Activated CD4-positive, alpha-beta T cell treated with anti-CD3 and anti-CD28 coated beads for 4 hours (primary cell): ENCODE measurements at places on chromosomes 7 and 10.
A peak's percentile ranks its signal among the peaks of the same experiment; 100 is the strongest.

DNA sequence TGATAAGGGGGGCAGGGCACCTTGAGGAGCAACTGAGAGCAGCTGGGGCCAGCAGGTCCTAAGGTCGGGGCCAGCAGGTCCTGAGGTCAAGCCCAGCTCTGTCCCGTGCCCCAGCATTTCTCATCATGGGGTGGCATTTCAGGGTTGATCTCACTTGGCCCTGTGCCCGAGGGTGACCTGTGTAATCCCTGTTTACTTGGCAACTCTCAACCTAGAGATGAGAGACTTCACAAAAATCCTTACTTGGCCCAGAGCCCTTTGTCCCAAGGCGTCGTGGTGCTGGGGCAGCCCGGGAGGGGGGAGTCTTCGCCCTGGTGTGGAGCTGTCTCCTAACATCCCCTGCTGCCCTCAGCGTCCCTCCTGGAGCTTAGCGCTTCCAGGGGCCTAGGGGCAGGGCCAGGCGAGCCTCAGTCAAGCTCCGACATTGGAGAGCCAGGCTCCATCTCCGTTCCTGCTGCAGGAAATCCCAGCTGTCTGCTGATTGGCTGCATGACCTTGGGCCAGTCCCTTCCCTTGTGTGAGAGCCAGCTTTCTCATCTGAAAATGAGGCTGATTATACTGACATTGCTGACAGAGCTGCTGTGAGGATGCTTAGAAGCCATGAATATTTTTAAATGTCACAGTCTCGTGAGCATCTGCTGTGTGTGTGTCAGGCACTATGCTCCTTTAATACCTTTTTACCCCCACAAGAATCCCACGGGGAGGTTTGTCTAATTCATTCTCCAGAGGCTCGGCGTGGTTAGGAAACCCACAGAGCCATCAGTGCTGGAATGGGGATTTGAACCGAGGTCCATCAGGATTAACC, 94.3 kb downstream of the ZMIZ1 start:
- no peak for DNase-seq

GRCh38 chr10:26909753-26910152, 49.0 kb upstream of the ABI1 start:
- DNase-seq = no peak

DNA sequence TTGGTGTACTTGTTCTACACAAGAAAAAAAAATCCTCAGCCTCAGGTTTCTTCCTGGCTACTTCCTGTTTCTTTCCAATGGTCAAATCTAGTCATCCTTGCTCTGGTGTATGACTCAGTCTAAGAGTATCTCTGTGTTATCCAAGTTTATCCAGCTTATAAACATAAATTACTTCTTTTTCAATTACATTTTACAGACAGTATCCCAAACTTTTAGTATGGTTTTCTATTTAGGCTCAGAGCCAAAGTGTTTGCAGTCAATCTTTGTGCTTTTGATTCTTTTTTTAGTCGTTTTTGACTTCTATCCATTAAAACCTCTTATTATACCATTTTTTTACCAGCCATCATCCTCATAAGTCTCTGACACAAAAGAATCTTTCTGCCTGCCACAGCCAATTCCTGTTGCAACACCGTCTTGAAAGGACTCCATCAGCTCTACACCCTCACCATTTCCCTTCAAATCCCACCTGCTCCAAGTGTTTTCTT, 294.6 kb downstream of the PTEN start:
- no peak for DNase-seq

DNA sequence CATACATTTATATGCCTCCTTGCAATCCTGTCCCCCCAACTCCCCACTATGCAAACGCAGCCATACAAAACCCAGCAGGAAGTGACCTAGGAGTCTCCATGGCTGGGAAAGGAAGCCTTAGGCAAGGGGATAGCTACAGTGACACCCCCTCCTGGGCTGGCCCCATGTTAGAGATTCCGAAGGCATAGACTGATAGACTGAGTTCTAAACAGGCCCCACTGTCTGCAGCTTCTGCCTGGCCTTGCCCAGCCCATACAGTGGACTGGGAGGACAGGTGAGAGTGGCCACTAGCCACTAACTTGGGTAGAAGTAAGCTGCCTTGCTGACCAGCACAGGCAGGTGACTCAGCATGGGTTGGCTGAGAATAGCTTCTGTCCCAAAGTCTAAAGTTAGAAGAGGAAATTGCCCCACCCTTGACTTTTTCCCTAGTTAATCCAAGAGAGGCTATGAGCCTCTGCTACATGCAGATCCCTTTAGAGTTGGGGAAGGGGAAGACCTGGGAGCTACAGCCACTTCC, 106.3 kb downstream of the C10orf105 start:
- no peak for DNase-seq

DNA sequence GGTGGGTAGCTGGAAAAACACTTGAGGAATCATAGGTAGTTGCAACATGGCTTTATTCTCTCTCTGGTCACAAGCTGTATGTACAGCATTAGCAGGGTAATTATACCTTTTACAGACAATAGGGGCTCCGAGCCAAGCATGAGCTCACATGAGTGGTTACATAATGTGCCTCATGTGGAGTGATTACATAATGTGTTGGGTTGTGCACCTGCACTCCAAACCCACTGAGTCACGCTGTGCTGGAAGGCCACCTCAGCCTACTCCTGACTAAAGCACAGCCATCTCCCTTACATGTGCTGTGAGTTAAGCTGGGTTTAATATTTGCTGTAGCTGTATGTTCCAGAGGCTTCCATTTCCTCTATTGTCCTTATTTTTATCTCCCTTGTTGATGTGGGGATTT, 348.7 kb upstream of the SEMA3C start:
- DNase-seq = no peak

- no peak for DNase-seq
Measured at GRCh38 chr10:89468191-89468965, 54.0 kb downstream of the IFIT5 start.

DNA sequence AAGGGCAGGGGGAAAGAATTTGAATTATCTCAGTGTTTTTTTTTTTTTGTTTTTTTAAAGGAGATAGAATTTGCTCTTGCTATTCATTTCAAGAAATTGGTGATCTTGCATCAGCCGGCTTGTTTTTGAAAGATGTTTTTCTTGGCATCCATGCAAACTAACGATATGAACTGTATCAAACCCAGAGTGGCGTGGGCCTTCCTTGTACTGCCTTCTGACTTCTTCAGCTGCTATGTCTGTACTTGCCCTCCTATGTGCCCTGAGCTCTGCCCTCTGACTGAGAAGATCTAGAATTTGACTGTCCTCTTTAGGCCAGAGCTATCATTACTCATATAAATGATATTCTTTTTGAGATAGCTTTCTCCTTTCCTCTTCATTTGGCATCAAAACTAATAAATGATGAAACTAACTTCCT, 183.1 kb downstream of the EXOC4 start:
- no peak for DNase-seq

DNA sequence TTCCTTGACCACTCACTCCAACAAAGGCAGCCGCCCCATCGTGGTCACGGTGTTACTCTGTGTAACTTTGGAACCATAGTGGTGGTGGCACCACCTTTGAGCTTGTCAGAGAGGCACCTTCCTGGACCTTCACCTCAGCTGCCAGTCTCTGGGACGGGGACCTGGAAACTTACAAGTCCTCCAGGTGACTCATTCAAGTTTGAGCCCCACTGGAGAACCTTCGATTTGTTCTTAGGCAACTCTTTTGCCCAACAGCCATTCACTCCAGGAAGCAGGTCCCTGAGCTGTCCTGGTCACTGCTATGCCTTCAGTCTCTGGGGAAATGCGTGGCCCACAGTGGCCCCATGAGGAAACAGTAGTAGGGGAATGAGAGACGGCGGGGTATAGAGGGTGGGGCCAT, 17.2 kb downstream of the STX1A start:
- no peak for DNase-seq

GRCh38 chr10:6543431-6544005, 36.6 kb downstream of the PRKCQ start:
- peak; percentile 58 for DNase-seq

GRCh38 chr7:64992971-64993370, 2.1 kb upstream of the ZNF117 start:
- no peak for DNase-seq

DNA sequence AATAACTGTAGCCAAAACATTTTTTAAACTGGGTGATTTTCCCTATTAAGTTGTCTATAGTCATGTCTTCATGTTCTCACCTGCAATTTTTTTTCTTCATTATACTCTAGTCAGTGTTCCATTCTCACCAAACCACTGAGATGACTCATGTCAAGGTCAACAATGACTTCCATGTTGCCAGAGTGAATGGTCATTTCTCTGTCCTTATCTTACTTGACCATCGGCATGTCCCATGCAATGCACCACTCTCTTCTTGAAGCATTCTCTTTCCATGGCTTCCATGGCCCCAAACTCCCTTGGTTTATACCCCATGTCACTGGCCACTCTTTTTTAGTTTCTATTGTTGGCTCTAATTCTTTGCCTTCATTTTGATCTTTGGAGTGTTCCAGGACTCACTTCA, 173.9 kb downstream of the PPP1R17 start:
- DNase-seq = no peak

DNA sequence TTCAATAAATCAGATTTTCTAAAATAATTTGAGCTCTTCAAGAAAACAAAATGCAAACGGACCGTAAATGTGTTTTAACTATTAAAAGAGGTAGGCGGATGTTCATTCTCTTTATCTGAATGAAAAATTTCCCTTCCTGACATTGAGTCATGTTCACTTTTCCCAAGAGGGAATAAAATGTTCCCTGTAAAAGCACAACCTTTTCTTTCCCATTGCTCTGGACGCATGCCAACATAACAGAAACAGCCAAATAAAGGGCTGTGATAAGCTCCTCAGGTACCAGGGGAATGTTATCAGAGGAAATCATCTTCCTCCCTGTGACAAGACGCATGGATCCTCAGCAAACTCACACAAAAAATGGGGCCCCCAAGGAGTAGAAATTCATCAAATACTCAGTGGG, 251.8 kb downstream of the MTERF1 start:
- DNase-seq = no peak

DNA sequence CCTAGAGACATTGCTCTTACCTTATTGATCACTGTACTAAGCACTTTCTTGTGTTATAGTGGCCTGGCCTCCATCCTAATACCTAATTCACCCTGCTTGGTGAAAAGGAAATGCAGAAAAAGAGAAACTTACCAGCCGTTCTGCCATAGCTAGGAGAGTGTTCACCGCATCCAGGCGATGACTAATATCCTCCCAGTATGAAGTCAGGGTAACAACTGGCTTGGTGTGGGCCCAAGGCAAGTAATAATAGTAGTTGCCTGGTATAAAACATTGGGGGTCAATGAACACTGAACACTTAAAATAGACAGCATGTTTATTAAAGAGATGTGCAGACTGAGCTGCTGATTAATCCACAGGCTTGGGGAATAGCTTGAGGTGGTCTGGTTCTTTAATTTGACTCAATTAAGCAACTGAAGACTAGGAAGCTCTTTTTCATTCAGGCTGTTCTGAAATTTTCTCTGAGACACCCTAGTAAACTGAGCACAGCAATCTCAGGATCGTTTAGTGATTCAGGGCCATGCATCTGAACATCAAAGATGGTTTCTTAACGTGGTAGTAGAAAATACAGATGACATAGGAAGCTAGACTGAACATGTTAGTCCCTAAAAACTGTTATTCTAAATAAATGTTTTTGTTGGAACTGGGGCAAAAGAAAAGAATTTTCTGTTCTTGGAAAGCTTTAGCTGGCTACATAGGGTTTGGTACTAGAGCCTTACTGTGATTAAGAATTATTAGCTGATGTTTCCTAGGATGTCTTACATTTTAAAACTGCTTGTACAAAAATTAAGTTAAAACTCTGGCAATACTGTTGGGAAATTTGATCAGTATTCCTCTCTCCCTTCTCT, 102.2 kb downstream of the MYOF start:
- peak; percentile 15 for DNase-seq

- DNase-seq = no peak
Measured at GRCh38 chr7:112995059-112995824, 91.4 kb downstream of the GPR85 start.

DNA sequence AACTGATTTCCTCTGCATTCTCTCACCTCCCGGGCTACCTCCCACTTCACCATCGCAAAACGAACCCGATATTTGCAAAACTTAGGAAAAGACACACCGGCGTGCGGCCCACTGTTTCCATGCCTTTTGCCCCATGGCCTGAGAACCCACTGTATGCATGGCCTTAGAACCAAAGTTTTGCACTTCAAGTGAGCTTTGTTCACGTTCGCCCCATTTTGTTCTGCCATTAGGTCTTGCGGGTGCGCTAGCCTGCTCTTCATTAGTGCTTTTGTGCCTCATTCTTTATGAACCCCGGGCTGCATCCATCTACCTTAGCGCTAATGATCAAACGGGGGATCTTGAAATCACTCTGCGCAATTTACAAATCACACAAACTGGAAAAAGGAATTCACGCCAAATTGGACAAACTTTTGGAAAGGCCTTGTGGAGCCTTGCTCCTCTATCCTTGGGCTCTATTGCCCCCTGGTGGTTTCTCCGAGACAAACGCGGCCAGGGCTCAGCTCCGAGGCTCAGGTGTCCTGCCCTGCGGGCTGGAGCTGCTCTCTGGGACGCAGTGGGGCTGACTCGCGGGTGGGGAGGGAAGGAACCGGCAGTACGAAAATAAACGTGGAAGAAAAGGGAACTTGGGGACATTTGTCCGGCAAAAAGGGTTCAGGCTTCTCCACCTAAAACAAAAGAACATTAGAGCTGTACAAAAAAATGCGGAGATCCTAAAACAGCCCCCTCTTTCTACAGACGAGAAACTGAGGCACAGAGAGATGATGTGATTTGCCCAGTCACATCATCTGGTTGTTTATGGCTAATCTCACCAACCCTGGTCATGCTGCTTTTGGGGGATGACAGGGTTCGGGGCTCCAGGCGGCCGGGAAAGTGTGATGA, 300.4 kb upstream of the NFE2L3 start:
- DNase-seq = peak; percentile 19

GRCh38 chr7:17150018-17150417, 148.4 kb upstream of the AHR start:
- DNase-seq = no peak

DNA sequence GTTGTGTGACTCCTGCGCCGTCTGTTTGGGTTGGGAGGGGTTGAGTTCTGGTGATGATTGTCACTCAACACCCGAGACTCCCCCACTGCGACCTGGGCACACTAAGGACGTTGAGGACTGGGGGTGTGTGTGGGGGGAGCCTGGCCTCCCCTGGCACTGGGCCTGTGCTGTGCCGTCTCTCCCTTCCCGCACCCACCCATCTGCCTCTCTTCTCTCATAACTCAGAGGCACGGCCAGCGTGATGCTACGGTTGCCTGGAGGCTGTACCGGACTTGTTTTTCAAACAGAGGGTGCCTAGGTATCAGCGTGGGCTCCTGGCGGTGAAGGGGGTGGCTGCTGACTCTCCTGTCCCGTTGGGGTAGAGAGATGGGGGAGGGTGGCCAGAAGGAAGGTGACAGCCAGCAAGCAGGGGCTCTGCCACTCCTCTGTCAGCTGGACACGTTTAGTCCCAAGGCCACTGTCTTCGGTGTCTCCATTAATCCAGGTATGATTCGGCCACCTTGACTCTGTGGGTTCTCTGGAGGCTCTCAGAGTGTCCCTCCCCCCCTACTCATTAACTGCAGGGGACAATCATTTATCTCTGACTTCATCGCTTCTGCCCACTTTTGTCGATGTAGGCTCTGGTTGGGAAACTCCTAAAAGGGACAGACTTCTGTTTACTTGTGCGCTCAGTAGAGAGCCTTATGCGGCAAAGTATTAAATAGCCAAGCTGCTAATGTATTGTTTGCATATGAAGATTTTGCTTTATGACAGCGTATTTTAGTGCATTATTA, 56.5 kb upstream of the PFKFB3 start:
- no peak for DNase-seq
